NCI-H2029 treated with DMSO at 0.1 percent for 48 hours (cell line): ENCODE measurements at places on chromosomes 5 and 9.

DNA sequence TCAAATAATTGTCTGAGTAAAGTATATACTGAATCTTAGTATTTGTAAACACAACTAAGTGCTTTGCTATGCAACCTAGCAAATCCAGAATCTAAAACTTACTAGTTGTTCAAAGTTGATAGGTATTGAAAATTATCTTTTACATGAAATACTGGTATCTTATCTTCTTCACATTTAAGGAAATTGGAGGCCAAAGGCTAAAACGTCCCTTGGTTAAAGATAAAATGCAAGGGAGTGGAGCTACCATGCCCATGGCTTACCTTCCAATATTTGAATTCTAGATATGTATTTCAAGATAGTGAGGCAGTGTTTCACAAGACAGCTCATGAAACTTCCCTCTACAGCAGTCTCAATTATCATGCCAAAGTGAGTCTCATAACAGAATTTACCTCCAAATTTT, 373.5 kb downstream of the KIAA0825 start:
- no peak for DNase-seq

- DNase-seq = no peak
Measured at GRCh38 chr5:61267116-61267515, 64.9 kb upstream of the ZSWIM6 start.

DNA sequence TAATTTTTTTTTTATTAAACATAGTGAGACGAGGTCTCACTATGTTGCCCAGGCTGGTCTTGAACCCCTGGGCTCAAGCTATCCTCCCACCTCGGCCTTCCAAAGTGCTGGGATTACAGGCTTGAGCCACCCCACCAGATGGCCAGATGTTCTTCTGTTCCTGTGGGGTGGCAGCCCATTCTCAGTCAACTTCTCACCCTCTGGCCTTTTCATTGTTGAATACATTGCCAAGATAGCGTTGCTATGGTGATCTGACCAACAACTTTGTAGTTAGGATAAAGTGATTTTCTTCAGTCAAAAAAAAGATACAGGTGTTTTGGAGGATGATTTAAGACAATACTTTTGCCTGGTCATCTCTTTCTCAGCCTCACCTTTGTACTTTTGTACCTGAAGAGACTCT, 109.1 kb downstream of the EGFLAM start:
- DNase-seq = no peak

DNA sequence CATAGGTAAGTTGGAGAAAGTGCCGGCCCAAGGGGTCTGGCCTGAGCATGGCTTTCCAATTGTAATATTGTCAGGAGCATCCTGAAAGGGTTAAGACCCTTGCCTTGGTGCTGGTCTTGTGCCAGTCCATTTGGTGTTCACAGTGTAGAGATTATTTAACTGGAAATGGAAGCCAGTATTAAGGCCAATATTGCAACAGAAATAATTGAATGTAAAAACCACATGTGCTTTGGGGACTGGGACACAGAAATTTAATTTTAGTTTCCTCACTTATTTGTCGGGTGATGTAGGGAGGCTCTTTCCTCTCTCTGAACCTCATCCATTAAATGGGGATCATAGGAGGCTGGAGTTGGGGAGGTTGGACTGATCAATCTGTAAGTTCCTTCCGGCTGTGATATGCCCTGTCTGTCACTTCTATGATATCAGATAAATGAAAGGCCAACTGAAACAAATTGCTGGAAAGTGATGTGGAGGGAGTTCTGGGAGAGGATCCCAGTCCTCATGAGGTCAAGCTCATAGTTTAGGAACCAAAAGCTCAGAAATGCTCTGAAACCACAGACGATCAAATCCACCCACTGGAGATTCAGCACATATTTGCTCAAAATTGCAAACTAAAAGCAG, 54.8 kb upstream of the COL15A1 start:
- no peak for DNase-seq

- no peak for DNase-seq
Measured at GRCh38 chr5:116428966-116429365, 145.7 kb downstream of the SEMA6A start.

DNA sequence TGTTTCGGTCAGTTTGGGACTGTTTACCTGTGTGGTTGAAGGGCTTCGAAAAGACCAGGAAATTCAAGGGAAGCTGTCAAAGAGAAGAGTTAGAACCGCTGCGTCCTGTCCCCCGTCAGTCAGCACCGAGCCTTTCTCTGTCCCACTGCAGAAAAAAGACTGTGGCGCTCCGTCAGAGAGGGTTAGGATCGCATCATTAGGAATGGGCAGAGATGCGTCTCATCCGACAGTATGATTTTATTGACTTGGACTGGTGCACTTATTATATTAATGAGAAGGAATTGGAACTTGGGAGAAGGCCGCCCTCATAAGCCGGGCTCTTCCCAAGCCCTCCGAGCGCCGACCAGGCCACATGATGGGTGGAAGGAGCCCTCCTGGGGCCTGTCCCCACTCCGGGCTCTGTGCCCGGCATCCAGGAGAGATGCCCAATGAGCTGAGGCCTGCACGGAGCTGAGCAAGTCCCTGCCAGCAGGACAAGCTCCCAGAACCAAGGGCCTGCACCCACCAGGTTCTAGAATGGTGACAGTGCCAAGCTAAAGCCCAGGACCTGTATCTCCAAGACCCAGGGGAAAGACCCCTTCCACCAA, 71.5 kb downstream of the NEK6 start:
- no peak for DNase-seq

GRCh38 chr9:86069206-86069869, 30.0 kb downstream of the GOLM1 start:
- no peak for DNase-seq

DNA sequence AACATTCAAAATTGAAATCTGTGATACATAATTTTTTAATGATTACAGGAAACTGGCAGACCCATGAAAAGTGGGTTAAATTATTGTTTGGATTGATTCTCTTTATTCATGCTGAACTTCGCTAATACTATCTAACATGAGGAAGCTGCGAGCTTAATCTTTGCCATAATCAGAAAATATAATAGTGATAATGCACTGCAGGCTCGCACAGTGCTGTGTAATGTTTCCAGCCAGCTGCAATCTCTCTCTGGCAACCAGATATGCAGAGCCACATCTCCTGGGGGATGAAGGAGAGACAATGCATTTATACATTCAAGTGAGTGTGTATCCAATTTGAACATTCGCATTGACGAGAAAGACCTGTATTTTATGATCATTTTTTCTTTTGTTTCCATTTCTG, 669.7 kb upstream of the RGMB start:
- no peak for DNase-seq

DNA sequence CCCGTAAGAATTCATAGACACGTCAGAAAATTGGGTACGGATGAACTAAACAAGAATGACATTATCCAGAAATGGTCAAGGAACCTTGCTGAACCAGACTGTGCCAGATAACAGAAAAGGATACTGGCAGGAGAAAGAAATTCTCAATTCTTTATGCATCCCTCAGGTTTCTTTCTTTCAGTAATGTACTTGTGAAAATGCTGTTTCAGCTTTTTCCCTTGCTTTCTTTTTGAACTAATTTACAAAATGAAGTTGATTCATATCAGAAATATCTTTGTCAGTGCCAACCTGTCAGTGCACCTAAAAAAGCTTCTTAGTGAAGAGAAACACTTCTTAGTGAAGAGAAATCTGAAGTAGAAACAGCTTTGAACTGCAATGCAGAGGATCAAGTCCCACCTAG, 643.6 kb upstream of the RORB start:
- no peak for DNase-seq

- DNase-seq = no peak
Measured at GRCh38 chr9:123495731-123496130, 139.7 kb downstream of the CRB2 start.

GRCh38 chr9:99210572-99210971, 11.2 kb downstream of the ALG2 start:
- no peak for DNase-seq

DNA sequence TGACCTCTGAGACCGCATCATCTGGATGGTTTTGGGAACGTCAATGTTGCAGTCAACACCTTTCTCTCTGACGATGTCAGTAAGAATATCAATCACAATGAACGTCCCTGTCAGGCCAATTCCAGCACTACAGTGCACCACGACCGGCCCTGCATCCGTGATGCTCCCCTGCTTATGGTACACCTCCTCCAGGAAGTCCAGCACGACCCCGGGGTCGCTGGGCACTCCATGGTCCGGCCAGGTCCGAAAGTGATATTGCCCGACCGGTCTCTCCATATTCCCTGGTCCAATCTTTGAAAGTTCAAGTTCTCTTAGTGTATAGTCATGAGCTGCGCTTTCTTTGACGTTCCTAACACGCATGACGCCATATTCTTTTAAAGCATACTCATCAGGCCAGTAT, 203.6 kb upstream of the PRDM9 start:
- DNase-seq = no peak

GRCh38 chr9:120928483-120929228, 2.1 kb upstream of the TRAF1 start:
- DNase-seq = peak; percentile 13

GRCh38 chr5:97242341-97242740, 59.3 kb upstream of the RIOK2 start:
- DNase-seq = no peak

- DNase-seq = peak; percentile 11
Measured at GRCh38 chr5:89729623-89730301, 679.8 kb downstream of the CETN3 start.

DNA sequence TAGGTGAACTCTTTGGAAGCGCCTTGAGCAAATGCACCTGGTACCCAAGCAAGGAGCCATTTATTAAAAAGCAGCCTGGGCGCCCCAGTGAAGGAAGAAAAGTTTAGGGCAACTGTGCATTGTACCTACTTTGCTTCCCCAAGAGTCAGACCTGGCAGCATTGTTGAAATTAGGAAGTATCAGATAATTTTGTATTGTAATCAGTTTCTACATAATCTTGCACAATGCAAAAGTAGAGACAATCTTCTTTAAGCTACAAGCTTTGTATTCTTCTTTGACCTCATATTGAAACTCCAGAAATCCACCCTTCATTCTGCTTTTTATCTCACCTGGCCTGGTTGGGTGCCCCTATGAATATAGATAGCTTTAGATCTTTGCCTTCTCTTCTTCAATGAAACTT, 490.8 kb downstream of the RASEF start:
- DNase-seq = no peak

DNA sequence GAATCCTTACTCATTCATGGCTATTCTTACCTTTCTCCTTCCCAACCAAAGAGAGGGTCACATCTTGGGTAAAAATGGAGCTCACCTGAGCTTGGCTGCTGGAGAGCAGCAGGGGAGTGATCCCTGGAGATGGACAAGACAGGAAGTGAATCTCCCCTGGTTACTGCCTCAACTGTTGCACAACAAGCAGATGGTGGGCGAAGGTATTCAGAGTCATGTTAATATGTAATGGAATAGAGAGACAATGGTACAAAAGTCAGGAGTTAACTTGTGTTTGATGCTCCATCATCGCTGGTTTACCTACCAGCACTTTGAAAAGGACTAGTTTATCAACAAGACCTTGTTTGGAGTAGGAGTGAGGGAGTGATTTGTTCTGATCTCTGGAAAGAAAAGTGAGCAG, 13.0 kb upstream of the PLPP1 start:
- DNase-seq = no peak

DNA sequence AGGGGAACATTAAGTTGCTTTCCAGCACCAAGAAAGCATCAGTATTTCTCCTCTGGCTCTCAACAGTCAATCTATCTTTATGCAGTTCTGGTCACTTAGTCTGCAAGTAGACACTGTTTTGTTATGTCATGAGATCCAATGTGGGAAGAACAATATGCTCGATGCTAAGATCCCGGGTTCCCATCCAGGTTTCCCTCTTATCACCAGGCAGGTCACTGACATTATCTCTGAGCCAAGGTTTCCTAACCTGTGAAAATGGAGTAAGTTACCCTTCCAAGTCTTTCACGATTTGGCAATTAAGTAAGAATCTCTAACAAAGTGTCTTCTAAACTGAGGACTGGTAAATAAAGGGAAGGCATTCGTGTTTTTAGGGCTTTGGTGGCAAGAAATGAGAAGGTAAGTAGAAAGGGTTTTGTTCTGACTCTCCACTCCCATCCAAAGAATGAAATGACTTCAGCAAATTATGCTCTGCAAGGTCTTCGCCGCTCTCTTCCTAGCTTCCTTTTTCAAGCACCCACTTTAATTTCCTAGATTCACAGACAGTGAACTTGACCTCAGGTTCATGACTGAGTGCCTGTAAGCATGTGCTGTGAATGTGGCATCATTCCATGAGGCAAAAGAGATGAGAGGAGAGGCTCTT, 86.4 kb downstream of the DCP2 start:
- DNase-seq = no peak

DNA sequence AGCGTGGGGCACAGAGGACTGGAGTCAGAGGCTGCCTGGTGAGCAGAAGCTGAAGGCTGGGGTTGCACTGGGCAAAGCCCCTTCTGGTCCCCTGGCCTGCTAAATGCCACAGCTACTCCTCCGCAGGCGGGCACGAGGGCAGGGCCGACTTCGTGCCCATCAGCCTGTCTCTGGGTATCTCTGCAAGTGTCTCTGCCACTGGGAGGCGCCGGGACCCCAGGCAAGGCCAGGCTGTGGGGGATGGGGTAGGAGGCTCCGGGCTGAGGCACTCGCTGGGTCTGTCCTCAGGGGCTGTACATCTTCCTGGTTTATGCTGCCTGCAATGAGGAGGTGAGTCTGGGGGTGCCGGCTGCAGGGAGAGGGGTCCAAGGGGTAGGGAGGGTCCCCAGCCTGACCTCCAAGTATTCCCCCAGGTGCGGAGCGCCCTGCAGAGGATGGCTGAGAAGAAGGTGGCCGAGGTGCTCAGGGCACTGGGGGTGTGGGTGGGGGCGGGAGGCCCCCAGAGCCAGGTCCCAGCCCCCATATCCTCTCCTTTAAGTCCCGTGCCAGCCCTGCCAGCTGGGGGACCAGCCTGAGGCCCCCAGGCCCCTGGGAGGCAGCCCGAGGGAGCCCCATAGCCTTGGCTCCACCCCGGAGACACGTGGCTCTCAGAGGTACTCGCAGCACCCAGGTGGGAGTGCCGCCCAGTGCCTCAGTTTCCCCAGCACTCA, 25.1 kb downstream of the ADGRD2 start:
- DNase-seq = no peak

DNA sequence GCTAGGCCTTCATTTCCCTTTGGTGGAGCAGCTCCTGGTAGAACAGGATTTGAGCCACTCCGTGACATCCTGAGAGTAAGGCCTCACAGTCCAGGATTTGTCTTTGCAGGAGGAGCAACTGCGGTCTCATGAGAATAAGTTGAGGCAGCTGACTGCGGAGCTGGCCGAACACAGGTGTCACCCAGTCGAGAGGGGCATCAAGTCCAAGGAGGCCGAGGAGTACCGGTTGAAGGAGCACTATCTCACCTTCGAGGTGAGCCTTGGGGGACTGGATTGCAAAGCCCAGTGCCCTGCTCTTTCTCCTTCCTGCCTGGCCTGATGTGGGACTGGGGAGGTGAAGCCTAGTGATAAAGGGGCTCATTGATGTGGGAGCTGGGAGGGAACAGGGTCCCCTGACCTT, 44.3 kb downstream of the PSD2 start:
- DNase-seq = no peak

DNA sequence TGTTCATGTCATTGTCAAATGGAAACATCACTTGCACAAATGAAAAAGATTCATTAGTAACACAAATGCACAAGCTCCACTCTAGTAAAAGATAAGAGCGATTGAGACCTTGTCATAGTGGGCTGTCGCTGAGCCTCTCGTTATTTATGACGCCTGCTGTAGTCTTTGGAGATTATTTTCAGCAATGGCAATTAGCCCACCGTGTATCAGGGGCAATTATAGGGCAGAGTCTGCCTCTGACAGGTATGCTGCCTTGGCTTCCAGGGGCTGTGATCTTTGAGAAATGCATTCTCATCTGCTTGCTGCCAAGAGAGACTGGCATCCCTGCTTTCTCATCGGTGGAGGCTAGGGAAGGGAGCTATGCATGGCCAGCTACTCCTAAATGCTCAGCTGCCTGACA, 426.8 kb upstream of the CLINT1 start:
- no peak for DNase-seq
